ENCODE measurements at places on chromosomes 13 and 19. TPM values are rescaled to one million over a fixed set of nuclear protein-coding genes. Genes with fewer than 3 reads are reported as not detected.

DNA sequence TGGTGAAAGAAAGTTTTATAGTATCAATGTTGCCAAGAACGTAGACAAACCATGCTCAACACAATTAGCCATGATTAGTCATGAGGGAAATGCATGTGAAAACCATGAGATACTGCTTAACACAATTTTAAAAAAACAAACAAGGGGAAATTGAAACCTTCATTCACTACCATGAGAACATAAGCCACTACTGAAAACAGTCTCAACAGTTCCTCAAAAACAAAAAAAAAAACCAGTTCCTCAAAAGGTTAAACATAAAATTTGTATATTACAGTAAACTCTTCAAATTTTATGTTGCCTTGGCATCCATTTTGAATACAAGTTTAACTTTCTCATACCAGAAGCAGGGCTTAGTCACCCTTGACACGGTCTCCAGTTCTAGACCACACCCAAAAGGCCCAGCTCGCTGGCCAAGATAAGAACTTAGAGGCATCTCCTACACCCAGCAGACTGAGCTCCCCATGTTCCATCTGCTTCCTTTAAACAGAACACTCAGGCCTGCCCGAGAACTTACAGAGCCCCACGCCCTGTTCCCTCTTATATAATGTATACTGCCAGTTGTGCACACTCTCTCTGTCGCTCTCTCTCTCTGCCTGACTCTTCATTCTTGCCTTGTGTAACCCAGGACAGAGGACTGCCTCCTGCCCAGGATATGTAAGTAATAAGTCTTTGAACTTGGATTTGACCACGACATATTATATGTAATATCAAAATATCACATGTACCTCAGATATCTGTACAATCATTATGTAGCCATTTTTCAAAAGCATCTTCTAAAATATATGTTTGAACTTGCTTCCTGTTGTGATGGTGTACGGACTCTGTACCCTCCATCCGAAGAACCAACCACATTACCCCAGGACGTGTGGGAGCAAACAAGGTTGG, 67.4 kb downstream of the STK24 start:
- peak; percentile 47 for DNase-seq

DNA sequence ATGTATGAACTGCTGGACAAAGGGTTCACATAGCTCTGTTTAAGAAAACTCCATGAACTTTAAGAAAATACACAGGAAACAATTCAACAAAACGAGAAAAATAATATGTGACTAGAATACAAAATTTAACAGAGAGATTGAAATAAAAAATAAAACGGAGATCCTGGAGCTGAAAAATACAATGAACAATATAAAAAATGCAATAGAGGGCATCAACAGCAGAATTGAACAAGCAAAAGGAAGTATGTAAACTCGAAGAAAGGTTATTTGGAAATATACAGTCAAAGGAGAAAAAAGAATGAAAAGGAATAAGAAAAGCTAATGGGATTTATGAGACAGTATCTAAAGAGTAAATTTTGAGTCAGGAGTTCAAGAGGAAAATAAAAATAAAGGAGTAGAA, 163.0 kb upstream of the DACH1 start:
- no peak for DNase-seq

GRCh38 chr13:26025196-26025595, 26.6 kb downstream of the SHISA2 start:
- DNase-seq = no peak

SLC1A6 gene
- total RNA-seq = not detected

TBXA2R gene
- 0.15 TPM for total RNA-seq

DNA sequence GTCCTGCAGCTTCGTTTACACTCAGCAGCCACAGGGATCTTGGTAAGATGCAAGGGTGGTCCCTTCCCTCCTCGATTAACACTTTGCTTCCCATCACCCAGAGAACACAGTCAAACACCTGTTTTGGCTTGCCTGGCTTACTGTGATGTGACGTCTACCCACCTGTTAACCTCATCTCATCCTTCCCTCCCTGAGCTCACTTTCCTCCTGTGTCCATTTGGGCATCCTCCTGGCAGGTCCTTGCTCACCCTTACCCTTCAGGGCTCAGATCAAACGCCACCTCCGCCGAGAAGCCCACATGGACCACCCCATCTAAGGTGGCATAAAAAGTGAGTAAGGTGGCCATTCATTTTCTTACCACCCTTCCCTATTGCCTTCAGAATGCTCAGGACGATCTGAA, 9.2 kb downstream of the FIZ1 start:
- no peak for DNase-seq

- peak; percentile 43 for DNase-seq
Observed at GRCh38 chr19:6042776-6043726, 65.1 kb upstream of the RANBP3 start.

- no peak for DNase-seq
Observed at GRCh38 chr19:44260343-44260681, 626 bp downstream of the ZNF233 start.

DNA sequence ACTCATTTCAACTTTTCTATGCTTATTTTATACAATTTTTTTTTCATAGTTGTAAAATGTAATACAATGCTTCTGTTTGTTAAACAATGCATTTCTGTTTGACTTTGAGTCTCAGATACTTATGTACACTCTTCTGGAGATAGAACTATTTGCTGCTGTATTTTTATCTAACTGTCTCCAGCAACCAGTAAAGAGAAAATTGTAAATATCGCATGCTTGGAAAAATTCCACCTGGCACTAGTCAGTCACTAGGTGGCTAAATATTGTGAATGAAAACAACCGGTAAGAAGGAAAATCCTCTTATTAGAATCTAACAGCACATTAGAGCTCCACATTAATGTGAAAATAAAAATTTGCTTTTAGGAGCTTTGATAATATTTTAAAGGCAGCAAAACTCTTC, 876.5 kb downstream of the PCDH9 start:
- DNase-seq = no peak

SIGLECL1 gene
- not detected for total RNA-seq

GRCh38 chr19:43768273-43769050, 12.3 kb downstream of the KCNN4 start:
- no peak for DNase-seq

DNA sequence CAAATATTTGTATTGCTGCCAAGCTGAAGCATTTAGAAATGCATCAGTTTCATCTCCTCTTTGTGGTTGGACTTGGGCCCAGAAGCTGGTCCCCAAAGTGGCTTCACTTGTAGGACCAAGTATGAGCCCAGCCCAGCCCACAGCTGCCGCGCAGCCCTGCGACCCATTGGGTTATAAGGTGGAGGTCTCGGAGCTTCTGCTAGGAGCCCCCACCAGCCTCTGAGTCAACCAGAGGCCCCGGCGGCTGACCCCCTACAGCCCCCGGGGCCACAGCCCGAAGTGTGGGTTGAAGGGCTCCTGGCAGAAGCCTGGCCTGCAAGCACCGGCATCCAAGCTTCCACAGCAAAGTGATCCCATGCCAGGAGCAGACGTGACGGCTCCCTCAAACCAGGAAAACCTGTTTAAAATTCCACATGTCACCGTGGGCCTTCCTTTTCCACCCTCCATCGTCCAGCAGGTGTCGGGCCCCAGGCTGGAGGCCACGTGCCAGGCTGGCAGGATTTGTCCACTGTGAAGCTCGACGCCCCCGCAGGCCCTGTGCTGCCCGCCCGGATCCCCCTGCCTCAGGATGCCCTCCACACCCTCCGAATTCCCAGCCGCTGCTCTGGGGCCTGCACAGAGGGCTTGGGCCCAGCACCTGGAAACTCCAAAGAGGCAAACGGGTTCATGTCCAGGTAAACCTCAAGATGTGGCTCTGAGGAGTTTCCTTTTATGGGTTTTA, 54.7 kb downstream of the C13orf46 start:
- DNase-seq = no peak

GRCh38 chr19:48030073-48030472, 13.8 kb downstream of the CABP5 start:
- no peak for DNase-seq

GRCh38 chr19:49954092-49954829, 6.7 kb downstream of the SIGLEC11 start:
- peak; percentile 81 for DNase-seq

ZNF534 gene
- total RNA-seq = not detected

GRCh38 chr13:37945651-37946575, 76.3 kb upstream of the TRPC4 start:
- DNase-seq = no peak

DNA sequence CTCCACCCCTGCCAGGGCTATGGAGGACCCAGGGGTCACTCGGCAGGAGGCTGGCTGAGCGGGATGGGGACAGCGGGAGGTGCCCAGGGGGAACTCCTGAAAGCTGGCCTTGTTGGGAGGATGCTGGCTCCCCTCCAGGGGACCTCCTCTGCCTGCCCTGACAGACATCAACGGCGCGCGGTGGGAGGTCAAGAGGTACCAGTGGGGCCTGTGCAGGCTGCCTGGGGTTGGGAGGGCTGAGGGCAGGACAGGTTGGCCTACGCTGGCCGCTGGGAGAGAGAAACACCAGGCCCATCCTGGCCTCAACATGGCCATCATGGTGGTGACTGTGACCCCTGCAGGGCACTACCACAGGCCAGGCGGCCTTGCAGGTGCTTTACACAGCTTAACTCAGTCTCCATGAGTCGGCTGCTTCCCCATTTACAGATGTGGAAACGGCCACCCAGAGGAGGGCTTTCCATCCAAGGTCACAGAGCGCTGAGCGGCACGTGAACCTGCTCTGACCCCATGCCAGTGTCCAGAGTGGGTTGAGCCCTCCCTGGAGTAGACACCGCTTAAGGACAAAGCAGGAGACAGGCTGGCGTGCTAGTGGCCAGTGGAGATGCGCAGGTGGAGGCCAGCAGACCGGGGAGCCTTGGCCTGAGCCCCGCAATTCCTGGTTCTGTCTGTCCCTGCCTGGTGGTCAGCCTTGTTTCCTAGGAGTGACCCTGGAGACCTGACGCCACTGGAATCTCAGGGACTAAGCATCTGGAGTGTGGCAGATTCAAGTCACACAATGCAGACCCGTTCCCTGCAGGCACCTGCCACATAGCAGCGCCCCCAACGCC, 27.6 kb downstream of the CEBPG start:
- no peak for DNase-seq

MYO1F gene
- total RNA-seq = not detected

DNA sequence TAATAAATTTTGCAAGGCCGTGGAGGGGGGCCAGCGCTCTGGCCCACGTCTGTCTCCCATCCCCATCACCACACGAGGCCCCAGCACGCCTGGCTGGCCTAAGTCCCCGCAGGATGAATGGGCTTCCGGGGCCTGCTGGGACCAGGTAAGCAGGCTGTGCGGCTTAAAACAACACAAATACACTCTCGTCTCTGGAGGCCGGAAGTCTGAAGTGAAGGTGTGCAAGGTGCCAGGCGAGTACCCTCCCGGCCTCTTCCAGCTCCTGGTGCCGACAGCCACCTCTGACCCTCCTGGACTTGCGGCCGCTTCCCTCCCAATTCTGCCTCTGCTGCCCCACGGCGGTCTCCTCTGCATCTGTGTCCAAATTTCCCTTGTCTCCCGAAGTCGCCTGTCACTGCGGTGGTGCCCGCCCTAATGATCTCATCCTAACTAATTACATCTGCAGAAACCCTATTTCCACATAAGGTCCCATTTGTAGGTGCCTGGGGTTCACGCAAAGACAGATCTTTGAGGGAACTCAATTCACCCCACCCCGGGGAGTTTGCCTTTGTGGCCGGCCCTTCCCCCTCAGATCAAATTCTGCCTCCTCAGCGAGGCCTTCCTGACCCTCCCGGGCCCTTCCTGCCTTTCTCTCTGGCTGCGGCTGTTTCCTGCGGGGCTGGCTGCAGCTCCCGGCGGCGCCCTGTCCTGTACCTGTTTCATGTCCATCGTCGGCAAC, 8.1 kb upstream of the PTBP1 start:
- no peak for DNase-seq

- no peak for DNase-seq
Observed at GRCh38 chr13:31421756-31422155, 222.0 kb downstream of the B3GLCT start.

PEAK3 gene
- not detected for total RNA-seq

DNA sequence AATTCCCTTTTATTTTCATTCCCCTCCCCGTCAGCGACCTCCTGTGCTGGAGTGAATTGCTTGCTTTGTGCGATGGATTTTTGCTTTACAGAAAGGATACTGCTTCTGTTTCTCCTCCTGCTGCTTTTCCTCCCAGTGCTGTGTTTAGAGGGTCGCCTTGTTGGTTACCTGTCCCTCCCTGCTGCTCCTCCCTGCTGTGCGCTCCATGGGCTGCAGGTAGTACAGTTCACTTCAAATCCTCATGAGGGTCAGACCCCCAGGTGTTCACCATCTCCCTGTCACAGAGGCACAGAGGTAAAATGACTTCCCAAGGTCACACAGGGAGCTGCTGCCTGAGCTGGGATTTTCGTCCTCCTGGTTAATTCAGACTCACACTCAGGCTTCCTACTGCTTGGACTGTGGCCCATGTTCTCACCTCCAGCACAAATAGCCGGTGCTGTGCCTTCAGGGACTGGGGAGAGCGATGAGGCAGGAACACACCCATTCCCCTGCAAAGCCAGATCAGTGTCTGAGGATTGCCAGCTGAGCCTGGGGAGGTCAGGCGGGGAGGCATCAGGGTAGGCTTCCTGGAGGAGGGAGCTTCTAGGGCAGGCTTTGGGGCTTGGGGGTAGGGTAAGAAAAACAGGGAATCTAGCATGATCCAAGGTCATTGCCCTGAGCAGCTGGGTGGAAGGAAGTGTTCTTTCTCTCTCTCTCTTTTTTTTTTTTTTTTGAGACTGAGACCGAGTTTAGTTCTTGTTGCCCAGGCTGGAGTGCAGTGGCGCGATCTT, 14.4 kb downstream of the BICRA start:
- no peak for DNase-seq

HIF3A gene
- not detected for total RNA-seq

RASGRP4 gene
- 0.14 TPM for total RNA-seq

- DNase-seq = no peak
Observed at GRCh38 chr19:46025835-46026234, 3.0 kb upstream of the PGLYRP1 start.

ELOF1 gene
- 84.1 TPM for total RNA-seq

DNA sequence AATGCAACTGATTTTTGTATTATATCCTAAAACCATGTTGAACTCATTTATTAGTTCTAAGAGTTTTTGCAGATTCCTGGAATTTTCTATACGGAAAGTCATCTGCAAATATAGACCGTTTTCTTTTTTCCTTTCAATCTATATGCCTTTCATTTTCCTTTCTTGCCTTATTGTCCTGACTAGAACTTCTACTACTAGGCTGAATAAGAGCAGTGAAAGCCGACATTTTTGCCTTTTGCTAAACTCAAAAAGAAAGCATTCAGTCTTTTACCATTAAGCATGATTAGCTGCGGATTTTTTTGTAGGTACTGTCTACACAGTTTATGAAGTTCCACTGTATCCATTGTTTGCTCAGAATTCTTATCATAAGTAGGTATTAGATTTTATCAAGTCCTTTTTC, 328.4 kb downstream of the TEX29 start:
- no peak for DNase-seq

DNA sequence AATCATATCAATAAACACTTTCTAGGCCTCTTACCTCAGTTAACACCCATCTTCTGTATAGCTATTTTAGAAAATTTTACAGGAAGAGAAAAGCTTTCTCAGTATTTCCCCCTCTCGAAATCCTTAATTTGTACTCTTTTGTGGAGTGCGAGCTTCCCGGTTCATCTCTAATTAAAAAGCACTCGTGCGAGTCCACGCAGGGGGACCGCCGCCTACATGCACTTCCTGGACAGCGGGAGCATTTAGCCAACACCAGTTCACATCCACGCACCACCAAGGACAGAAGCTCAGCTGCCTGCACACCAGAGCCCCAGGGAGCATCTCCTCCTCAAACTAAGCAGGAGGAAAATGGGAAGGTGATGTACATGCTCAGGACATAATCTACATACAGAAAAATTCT, 60.0 kb downstream of the RASA3 start:
- no peak for DNase-seq

- no peak for DNase-seq
Observed at GRCh38 chr13:101989798-101990350, 412.0 kb downstream of the FGF14 start.

All from Karpas-422 (cell line).